Frontal cortex (tissue), 4 donors: ENCODE measurements at places on chromosomes 12 and 14. TPM values are rescaled to one million over a fixed set of nuclear protein-coding genes. Genes with fewer than 3 reads are reported as not detected.

DNA sequence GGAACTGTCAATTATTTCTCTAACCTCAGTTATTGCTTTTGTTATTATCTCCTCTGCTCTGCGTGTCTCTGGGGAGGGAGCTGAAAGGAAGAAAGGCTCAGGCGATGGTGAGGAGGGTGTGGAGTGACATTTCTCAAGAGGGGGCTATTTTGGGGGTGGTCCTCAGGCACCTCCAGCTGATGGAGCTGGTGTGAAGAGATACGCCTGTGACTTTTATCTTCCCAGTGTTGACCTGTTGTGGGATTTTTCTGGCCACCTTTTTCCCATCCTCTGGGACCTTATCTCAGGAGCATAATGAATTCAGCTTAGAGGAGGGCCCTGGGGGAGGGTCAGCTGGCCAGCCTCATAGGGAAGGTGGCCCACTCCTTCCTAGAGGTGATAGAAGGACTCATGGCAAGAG, 26.4 kb downstream of the KCNA5 start:
- no peak for DNase-seq

- DNase-seq, result no peak
These were observed 27.0 kb downstream of the BTBD7 start for GRCh38 chr14:93305725-93306418.

DNA sequence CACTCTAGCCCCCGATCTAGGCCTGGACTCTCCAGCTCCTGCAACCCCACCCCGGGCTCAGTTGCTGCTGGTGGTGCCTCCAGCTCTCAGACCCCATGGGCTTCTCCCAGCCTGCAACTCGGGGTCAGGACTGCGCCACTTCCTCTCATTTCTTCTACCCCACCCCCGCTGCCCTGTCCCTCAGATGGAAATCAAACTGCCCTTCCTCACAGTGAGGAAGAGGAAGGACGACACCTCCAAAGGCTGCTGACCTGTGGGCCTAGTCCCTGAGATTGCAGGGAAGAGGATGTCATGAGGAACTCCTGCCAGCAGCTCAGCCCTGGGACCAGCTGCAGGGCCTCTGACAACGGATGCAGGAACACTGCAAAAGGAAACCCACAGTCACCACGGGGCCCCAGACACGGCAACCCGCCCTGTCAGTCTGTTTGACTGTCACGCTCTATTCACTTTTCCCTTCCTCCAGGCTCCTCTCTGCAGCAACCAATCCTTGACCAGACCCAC, 29.3 kb upstream of the PNMA1 start:
- DNase-seq, result no peak

The CLMN gene
- total RNA-seq, result 0.82 TPM

- DNase-seq, result no peak
These were observed 2.7 kb downstream of the PLD4 start for GRCh38 chr14:104927432-104927816.

DNA sequence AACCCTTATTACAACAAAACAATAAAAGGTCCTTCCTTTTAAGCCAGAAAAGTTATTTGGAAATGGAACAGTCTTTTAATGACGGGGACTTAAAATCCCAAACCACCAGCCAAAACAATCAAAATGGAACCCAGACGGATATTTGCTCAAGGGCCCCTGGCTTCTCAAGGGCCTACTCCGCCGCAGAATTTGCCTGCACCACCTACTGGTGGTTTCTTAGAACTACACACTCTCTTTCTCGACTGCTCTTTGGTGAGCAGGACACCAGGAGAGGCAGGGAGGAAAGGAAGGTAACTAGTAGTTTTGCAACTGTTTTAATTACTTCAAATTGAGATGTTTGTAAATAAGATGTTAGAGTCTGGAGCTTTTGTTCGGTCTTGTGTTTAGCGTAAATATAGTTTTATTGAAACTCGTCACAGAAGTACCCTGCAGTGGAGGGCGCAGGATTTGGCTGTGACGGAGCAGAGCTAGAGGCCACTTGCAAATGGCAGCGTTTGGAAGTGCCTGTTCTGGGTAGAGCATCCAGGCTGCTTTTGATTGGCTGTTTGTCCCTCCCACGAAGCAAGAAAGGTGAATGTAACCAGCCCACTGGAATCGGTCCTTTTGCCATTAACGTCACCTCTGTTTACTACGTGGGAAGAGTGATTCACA, 238.5 kb downstream of the CACNA1C start:
- peak; percentile 36 for DNase-seq

DNA sequence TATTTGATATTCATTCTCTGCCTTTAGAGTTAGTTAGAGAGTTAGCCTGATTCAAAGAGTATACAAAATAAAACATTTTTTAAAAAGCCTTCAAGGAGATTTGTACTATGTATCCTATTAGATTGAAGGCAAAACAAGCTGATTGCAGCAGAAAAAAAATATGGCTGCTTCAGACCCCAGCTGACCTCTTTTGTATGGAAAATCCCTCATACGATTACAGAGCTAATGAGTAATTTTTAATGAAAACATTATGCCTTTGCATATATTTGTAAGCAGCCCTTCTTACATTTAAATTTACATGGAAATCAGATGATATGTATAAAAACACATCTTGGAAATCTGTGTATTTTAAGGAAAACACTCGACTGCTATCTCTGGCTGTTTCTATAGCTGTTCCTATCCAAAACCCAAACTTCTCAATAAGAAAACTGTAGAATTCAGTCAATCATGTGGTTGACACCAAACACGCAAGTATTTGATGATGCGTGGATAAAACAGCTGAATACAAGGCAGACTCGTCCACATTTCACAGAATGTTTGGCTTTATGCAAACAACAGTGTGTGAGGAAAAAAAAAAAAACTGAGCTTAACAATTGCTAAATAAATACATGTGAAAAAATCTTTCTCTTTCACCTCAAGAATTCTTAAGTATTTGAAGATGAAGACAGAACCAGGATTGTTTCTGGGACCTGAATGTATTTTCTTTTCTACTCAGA, 275.3 kb downstream of the EGLN3 start:
- DNase-seq, result no peak

GRCh38 chr12:76288218-76288617, 60.0 kb downstream of the BBS10 start:
- no peak for DNase-seq

DNA sequence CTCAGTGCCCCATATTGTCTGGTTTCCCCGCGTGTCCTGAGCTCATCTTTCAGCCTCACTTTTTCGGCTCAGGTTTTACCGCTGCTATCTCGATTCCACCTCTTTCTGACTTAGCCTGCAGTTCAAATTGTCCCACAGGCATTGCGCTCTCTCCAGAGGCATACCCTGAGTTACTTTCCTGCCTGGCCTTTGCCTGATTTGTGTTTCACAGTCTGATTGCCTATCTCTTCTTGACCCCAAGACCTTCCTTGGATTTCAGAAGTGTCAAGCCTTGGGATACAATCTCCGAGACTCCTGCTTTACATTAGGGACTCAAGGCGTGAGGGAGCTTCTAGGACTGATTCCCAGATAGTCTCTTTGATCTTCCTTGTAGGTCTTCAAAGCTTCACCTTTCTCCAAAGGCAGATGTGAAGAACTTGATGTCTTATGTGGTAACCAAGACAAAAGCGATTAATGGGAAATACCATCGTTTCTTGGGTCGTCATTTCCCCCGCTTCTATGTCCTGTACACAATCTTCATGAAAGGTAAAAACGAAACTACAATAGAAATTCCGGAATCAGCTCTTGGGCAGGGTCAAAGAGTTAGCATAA, 629 bp downstream of the LETMD1 start:
- no peak for DNase-seq

The ADAMTS20 gene
- 0.41 TPM for total RNA-seq

- DNase-seq, result no peak
These were observed 299.6 kb downstream of the DIO2 start for GRCh38 chr14:79911744-79912143.

- no peak for DNase-seq
These were observed 8.3 kb upstream of the CCND2 start for GRCh38 chr12:4265280-4265679.

The PPFIA2 gene
- total RNA-seq, result 152 TPM

The ASB2 gene
- under 0.01 TPM for total RNA-seq

DNA sequence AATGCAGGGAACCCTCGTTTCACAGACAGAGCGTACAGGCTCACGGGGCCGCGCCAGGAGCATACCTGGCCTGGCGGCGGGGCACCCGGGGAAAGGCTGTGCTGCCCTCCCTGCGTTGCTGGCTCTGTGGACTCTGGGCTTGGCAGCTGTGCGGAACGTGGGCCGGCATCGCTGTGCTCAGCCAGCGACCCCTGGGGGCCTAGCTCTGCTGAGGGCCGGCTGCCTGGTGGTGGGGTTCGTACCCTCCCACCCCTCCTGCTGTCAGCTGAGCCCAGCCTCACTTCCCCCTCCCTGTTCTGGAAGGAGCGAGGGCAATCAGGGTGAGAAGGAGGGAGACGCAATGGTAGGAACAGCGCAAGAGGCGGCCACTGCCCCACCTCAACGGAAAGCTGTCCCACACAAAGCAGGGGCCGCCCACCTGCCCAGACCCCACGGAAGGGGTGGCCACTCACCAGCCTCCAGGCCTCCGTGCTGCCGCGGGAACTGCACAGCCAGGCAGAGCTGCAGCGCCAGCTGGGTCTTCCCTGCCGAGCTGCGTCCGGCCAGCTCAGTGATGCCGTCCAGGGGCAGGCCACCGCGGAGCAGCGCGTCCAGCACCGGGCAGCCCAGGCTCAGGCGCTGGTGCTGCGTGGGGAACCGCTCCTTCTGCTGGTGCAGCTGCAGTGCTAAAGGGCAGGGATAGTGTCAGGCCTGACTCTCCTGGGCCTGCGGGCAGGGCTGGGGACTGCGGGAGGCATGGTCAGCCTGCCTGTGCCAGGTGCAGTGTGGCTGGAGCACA, 8.5 kb downstream of the XRCC3 start:
- no peak for DNase-seq

DNA sequence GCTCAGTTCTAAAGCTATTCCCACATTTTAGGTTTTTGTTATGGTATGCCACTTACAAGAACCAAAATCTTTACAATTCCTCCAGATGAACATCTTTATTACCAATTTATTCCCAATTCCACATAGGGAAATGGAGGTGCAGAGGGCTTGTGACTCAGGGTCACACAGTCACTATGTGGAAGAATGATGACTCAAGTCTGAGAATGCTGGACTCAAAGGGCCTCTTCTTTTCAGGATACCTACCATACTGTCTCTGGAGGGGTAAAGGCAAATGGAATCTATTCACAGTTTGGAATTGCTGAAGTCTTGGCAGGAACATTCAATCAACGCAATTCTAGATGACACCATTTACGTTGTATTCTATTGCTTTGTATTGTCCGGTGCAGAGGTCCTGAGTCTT, 48.2 kb upstream of the MANSC4 start:
- no peak for DNase-seq

GRCh38 chr14:71675900-71676287, 256.3 kb upstream of the RGS6 start:
- no peak for DNase-seq

DNA sequence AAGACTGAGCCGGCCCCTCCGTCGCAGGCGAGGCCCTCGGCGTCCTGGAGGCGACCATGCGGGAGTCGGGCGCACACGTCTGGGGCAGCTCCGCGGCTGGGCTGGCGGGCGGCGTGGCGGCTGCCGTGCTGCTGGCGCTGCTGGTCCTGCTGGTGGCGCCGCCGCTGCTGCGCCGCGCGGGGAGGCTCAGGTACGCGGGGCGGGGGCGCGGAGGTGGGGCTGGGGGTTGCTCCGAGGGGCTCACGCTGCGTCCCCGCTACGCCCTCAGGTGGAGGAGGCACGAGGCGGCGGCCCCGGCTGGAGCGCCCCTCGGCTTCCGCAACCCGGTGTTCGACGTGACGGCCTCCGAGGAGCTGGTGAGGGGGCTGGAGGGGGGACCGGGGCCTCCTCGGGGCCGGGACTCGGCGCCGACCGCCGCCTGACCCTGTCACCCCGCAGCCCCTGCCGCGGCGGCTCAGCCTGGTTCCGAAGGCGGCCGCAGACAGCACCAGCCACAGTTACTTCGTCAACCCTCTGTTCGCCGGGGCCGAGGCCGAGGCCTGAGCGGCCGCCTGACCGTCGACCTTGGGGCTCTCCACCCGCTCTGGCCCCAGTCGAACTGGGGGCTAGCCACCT, 7.8 kb downstream of the AMN start:
- DNase-seq, result no peak

DNA sequence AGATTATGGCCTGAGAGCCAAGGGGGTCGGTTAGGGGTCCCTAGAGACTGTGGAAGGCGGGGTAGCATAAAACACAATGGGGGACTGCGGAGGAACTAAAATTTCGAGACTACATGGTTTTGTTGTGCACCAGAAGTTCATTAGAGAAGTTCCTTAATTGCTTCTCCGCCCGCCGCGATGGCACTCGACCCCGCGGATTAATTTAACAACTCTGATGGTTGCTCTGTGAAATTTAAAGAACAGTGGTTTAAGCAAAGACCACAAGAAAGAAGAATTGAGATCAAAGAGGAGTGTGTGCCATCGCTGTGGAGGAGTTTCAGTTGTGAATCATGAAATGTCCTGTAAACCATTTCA, 1.4 kb upstream of the CCDC88C start:
- DNase-seq, result no peak

- no peak for DNase-seq
These were observed 1.6 kb downstream of the AGAP2 start for GRCh38 chr12:57736741-57737466.

GRCh38 chr14:90608281-90608680, 207.9 kb downstream of the TTC7B start:
- no peak for DNase-seq

DNA sequence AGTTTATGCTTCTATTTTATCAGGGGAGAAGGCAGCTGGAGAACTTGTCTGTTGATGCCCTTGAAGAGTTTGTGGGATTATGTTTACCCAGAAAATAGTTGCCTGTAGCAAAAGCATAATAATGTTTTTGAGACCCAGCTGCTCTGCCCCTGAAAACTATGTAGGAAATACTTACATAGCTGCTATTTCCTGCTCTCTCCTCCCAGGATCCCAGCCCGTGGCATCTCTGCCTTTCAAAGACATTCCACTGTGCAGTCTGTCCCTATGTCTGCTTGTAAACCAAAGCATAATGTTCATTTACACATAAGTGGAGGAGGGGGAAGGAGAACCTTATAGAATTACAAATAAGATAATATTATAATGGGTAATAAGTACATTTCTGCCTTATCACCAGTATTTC, 198.7 kb downstream of the SYT1 start:
- DNase-seq, result no peak

The FAM181A gene
- 2.4 TPM for total RNA-seq

DNA sequence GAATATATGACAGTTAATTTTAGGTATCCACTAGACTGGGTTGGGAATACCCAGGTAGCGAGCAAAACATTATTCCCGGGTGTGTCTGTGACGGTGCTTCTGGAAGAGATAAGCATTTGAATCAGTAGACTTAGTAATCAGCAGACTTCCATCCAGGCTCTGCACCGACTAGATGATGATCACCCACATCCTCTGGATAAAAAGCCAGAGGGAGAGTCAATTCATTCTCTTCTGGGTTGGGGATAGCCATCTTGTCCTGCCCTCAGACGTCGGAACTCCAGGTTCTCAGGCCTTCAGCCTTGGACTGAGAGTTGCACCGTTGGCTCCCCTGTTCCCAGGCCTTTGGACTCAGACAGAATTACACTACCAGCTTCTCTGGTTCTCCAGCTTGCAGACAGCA, 168.0 kb downstream of the PHLDA1 start:
- DNase-seq, result no peak

- DNase-seq, result no peak
These were observed 341.3 kb upstream of the FBXO33 start for GRCh38 chr14:39773387-39774126.

The SMCO2 gene
- not detected for total RNA-seq

GRCh38 chr12:117141097-117141898, 42.1 kb upstream of the TESC start:
- DNase-seq, result no peak

The KRT75 gene
- total RNA-seq, result not detected
